ENCODE measurements at places on chromosomes 2 and 18.

DNA sequence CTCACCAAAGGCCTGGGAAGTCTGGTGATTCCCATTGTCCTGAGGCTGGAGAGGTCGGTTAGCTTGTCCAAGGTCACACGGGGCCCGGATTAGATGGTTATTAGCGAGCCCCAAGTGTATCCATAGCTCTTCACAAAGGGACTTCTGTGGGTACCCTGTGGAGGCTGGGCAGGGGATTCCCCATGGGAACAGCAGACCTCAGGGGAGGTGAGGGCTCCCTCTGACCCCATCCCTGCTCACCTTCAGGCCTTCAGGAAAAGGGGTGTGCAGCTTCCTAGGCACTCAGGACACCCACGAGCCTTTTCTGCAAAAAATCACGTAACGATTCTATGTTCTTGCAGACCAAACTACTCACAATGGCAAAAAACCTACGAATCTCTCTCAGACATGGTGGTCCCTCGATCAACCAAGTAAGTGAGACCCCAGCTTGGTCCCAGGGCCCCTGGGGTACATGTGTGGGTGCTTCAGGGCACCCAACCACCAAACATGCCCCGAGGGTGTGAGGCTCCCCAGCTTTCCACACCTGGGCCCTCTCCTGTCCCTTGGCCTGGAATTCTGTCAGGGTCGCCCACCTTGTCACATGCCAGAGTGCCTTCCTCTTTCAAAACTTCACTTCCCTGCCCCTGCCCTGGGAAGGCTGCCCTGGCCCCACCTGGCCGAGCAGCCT is 40.3 kb downstream of the PDIA6 start:
- no peak for DNase-seq

DNA sequence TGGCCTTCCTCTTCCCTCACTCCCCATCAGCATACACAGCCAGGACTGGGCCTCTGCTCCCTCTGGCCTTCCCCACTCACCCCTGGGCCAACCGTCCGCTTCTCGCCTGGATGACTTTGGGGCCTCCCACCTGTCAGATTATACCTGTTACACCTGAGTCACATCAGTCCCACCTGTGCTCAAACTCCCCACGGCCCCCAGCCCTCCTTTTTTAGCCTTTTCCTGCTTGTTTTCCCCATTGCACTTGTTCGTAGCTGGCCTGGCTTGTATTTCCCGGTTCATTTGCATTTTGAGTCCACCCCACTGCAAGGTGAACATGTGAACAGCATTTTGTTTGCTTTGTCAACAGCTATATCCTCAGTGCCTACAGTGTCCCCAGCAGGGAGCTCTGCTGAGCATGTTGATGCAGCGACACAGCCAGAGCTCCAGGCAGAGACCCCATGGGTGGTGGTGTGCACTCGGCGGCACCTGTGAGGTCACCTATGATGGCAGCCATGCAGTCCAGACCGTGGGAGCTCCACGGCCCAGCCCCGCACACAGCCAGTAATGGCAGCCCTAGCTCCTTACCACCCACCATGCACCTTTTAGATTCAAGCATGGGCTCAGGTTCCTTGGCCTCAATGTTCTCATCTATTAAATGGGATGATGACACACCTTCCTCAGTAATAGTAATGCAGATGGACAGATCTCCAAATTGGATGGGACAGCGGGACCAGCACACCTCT is 276.4 kb upstream of the HS6ST1 start:
- DNase-seq = peak; percentile 36

DNA sequence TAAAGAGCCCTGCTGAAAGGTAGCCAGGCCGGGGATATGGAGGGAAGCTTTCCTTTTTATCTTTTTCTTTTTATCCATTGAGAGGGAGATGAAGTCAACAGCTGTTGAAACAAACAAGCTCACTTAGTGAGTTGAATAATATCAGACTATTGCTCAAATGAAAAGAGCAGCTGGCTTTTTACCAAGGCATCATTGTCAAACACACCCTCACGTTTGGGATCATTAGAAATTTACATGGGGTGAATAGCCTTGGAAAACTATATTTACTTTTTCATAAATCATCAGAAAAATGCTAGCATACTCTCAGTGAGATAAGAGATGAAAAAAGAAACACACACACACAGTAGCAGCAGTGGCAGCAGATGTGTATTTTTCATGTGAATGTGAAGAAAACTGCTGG is 71.5 kb upstream of the HNMT start:
- no peak for DNase-seq

- peak; percentile 6 for DNase-seq
Measured at GRCh38 chr2:231204581-231204980, 6.2 kb downstream of the ARMC9 start.

GRCh38 chr18:41226911-41227310 is 728.1 kb upstream of the PIK3C3 start:
- DNase-seq = no peak

GRCh38 chr18:23377669-23378301 is 75.3 kb upstream of the RIOK3 start:
- DNase-seq = no peak

- no peak for DNase-seq
Measured at GRCh38 chr2:235162082-235162836, 210.4 kb downstream of the SH3BP4 start.

DNA sequence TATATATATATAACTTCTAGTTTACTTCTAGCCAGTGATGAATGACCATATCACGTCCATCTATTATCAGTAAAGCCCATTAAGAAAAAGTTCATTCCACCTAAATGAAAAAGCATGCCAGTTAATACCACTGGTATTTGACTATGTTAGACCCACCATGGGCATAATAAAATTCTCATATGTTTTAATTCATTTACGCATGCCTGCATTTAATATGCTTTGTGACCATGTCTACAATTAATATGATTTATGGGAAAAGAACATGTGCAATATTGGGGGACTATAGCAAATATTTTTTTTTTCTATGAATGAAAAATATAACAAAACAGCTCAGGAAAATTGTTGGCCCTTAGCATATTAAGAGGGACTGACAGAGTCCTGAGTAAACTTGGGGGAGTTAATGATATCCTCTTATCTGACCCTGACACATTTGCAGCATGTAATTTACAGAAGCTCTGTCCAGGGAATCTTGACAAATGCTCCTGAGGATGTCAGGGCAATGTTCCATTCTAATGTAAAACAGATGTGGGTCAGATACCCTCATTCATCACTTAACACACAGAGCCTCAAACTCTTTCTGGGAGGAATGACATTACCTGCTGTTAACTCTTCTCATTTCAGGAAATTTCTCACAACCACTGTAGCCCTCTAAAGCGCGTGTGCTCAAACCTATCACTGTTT is 90.6 kb downstream of the PAX3 start:
- no peak for DNase-seq

GRCh38 chr2:64466478-64467085 is 12.6 kb downstream of the LGALSL start:
- DNase-seq = no peak

DNA sequence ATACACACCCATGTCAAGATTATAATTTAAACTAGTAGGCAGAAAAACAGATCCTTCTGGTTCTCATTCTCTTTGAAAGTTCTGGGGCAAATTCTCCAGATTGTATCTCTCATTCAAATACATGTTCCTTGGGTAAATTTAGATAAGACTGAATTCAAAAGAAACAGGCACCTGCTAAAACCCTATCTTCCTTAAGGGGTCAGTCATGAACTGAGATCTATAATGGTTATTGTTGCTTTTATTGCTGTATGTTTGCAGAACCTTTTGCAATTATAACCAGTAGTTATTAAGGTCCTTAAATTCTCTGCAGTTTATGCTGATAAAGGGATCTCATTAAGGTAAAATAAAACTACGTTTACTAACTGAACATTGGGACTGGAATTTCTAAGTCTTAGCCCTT is 83.5 kb downstream of the MYO5B start:
- no peak for DNase-seq

GRCh38 chr2:100246163-100247145 is 75.8 kb downstream of the LONRF2 start:
- DNase-seq = no peak

DNA sequence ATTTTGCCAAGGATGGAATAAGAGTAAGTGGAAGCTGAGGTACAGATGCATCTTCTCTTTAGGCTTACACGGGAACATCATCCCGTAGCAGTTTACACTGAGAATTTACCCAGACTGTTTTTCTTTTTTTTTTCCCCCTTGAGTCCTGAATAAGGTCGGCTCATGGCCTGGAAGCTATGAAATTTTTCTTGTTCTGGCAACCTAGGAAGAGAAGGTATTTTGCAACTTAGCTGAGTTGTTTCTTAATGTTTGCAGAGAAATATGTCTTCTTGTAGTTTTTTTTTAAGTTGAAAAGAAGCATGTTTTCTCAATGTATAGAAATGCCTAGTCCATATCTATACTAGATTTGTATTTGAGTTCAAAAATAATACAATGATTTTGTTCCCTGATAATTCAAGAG is 712.5 kb downstream of the TDRD15 start:
- DNase-seq = no peak

DNA sequence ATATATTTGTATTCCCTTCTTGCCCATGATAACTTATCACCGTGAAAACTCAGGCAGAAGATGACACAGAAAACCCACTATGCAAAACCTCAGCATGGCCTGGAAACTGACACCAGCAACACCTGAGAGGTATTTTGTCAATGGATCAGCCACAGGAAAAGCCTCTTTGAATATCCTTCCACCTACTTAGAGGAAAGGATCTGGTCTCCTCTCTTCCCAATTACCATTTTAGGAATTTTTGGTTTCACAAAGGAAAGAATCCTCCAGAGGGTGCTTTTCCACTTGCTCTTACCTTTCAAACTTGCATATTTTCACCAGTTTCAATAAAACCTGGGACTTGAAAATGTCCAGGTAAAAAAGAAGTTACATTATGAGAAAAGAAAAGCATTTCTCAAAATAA is 20.0 kb upstream of the MEIS1 start:
- no peak for DNase-seq

GRCh38 chr2:10541775-10542432 is 93.8 kb upstream of the ODC1 start:
- no peak for DNase-seq

GRCh38 chr18:25704494-25704893 is 352.5 kb upstream of the ZNF521 start:
- DNase-seq = no peak

DNA sequence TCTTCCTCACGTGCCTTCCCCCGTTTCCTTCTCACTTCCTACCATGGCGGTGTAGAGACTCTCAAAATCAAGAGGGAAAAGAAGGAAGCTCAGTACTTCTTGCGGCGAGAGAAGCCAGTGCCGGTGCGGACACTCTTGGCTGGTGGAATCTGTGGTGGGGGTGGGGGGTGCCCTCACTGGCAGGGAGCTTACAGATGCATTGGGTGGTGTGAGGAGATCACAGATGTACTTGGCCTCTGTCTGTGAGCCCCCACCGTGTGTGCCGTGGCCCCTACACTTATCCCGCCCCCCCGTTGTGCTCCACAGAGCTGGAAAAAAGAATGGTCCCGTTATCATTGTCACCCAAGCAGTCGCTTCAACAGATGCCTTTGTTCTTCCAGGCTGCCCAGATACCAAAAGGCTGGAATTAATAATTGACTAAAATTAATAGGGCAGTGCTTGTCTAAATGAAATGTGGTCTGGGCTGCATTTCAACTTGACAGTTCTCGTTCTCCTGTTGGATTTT is 79.8 kb downstream of the VAPA start:
- no peak for DNase-seq

DNA sequence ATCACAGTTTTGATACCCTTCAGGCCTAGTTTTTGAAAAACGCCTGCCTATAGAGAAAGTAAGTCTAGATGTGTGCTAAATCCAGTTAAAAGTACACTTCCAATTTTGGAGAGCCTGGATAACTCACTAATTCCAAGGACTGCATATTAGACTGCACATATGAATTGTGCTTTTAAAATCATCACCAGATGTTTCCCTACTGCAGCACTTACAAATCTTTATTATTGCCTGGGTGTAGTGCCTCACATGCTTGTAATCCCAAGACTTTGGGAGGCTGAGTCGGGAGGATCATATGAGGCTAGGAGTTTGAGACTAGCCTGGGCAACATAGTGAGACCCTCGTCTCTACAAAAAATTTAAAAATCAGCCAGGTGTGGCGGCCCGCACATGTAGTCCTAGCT is 35.9 kb upstream of the HTR2B start:
- DNase-seq = no peak

- no peak for DNase-seq
Measured at GRCh38 chr2:229815342-229815741, 101.0 kb upstream of the DNER start.

- DNase-seq = peak; percentile 10
Measured at GRCh38 chr2:120430957-120431356, 85.0 kb downstream of the INHBB start.

DNA sequence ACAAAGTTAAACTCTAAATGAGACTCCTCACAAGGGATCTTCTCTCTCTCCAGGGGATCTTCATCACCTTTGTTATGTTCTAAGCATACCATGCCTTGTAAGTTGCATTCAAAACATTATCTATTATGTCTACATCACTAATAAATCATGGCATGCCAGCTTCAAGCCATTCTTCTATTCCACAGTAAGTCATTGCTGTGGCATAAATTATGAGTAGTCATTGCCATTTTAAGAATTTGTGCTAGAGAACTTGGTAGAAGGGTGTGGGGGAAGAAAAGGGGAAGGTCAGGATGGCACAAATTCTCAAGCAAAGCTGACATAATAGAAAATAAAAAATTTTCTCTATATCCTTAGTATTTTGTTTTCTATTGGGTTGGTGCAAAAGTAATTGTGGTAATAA is 33.5 kb downstream of the BARD1 start:
- DNase-seq = no peak

DNA sequence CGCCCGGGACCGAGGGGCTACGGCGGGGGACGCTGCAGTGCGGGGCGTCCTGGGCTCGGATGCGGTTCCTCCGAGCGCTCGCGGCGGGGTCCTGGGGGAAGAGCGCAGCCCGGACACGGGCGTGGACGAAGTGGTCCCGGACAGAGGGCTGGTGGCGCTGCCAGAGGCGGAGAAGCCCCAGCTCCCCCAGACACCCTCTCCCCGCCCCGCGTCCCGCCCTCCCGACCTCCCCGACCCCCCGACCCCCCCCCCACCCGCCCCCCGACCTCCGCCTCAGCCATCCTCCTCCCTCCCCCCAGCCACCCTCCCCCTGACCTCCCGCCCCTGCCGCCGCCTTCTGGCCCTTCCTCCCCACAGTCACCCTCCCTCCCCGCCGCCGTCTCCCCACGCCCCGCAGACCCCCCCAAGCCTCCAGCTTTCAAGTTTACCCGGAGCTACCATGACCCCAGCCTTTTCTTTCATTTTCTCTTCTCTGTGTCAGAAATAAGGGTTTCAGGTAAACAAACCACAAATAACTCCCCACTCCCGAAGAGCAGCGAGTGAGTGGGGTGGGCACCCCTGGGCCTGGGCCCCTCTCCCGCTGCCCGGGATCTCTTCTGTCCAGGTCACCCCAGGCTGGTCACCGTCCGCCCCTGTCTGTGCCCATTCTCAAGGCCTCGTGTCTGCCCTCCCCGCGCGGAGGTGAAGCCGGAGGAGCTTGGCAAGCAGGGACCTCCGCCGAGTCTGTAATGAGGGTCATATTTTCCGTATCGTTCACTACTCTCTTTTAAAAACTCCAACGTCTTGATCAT is 5.1 kb downstream of the NFATC1 start:
- DNase-seq = peak; percentile 75

Measured in activated CD8-positive, alpha-beta memory T cell treated with anti-CD3 and anti-CD28 coated beads, Interleukin-2, amount 50 U/mL, for 48 hours (primary cell).